ENCODE measurements at places on chromosomes 7 and 10.

- no peak for DNase-seq
Measured at GRCh38 chr7:108455551-108455997, 662 bp downstream of the NRCAM start.

- no peak for DNase-seq
Measured at GRCh38 chr7:22052674-22053365, 107.1 kb upstream of the CDCA7L start.

- DNase-seq = no peak
Measured at GRCh38 chr10:71221586-71222202, 9.3 kb downstream of the UNC5B start.

DNA sequence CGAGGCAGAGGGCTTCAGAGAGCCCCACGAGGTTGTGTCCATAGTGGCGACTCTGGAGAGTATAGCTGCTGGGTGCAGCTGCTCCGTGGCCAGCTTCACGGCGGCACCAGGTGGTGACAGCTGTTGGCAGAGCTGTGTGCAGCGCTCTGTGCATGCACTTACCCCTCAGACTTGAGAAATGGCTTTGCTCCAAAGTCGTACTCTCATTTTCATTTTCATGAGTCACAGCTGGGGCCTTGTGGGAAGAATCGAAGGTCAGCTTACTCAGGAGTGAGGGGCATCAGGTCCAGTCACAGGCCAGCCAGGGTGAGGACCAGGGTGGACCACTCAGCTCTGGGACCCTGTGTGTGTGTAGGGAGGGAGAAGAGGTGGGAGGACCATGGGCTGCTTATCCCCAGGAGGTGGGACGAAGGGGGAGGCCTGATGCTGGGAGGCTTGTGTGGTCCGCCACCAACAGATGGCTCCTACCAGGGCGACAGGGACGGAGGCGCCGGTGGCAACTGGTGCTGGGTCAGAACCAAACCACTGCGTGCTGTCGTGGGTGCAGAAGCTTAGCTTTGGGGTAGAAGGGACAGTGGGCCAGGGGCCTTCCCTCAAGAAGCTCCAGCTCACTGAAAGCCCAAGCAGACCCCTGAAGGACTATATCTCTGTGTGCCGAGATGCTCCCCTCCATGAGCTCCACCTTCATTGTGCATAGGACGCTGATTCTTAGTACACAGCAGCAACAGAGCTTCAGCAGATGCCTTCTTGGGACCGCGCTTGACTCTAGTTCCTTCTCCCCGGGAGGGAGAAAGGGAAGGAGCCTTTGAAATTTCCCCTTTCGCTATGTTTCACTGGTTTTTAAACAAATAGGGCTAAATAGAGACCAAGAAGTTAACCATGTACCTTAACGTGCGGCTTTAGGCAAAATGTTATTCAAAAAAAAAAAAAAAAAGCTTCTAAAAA, 225.0 kb downstream of the CELF2 start:
- DNase-seq = no peak

DNA sequence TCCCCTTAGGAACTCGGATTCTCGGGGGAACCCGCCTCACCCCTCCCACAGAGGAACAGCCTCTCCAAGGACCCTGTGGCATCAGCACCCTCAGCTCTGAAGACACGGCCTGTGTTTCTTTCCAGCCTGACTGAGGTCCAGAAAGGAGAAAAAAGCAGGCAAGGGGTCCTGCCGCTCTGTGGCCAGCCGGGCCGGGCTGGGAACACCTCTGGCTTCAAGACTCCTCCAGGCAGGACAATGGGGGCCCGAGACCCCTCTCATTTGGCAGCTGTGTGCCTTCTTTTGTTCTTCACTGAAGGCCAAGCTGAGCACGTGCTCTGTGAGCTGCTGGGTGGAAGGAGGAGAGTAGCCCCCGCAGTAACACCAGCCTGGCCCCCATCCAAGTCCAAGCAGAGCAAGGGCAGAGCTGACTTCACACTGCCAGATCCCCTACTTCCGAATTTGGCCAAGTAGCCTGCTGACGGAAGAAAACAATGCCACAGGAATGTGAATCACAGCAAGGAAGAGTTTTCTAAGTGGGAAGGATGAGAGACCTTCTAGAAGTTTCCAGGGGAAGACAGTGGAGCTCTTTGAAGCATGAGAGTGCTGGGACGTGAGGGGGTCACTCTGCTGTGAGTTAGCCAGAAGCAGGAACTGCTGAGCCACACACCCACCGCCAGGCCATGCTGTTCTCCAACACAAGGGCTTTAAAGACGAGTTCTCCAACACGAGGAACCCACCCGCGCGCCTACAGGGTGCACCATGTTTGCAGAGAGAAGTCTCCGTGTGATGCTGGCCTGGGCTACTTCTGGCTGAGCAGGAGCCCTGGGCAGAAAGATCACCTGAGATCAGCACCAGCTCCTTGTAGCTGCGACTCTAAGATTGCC, 3.1 kb downstream of the CNPY1 start:
- DNase-seq = no peak

- DNase-seq = no peak
Measured at GRCh38 chr10:80453056-80453841, 861 bp upstream of the TSPAN14 start.

GRCh38 chr10:46022978-46023702, 7.3 kb downstream of the NCOA4 start:
- DNase-seq = peak; percentile 56
